ENCODE measurements at places on chromosomes 1 and 21. TPM values are rescaled to one million over a fixed set of nuclear protein-coding genes. Genes with fewer than 3 reads are reported as not detected.

- no peaks in the 10 kb centered on the region for H3K27me3 ChIP-seq
- H3K36me3 ChIP-seq, result peaks cover 57% of the 10 kb centered on the region
- no peaks in the 10 kb centered on the region for H3K4me1 ChIP-seq
Observed at GRCh38 chr1:6694121-6694713, 7.4 kb downstream of the DNAJC11 start.

GRCh38 chr1:193685986-193686385 lies 499.6 kb upstream of the B3GALT2 start:
- no peaks in the 10 kb centered on the region for H3K36me3 ChIP-seq
- no peaks in the 10 kb centered on the region for H3K27me3 ChIP-seq
- no peak for DNase-seq
- no peak overlapping the region for H3K4me3 ChIP-seq
- H3K27ac ChIP-seq, result no peak overlapping the region
- H3K4me1 ChIP-seq, result no peaks in the 10 kb centered on the region

DNA sequence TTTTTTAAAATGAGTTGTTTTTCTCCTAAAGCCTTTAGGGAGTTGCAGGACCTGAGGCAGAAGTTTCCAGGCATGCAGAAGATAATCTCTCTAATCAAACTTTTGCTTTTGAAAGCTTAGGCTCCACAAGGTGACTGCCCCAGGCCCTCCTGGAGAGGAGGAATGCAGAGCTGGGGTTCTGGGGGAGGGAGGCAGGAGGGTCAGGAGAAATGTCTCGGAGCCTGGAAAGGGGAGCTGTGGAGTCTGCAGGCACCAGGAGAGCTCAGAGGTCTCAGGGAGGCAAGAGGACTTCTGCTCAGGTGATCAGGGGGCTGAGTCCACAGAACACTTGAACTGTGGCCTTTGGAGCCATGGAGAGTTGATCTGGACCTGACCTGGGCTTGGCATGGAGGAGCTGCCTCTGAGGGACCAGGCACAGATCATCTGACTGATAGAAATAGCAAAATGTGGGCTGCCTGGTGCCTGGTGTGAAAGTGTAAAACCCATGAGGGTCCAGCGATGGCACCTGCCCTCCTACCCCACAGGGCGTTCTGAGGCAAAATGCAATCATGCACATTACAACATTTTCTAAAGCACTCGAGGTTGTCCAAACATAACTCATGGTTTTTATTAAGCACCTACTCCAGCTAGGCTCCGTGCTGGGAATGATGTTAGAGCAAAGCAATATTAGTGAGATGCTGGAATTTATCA lies 10.0 kb upstream of the ABCG1 start:
- DNase-seq, result no peak
- peaks cover 4% of the 10 kb centered on the region for H3K27me3 ChIP-seq
- H3K4me1 ChIP-seq, result no peaks in the 10 kb centered on the region
- H3K27ac ChIP-seq, result no peak overlapping the region

The ZNF648 gene
- 0.27 TPM for total RNA-seq

GRCh38 chr1:18174037-18174436 lies 66.4 kb downstream of the IGSF21 start:
- peaks cover 30% of the 10 kb centered on the region for H3K27me3 ChIP-seq
- DNase-seq, result no peak
- no peak overlapping the region for H3K27ac ChIP-seq

GRCh38 chr1:226772446-226773139 lies 33.5 kb upstream of the ITPKB start:
- peaks cover 24% of the 10 kb centered on the region for H3K27me3 ChIP-seq
- H3K27ac ChIP-seq, result no peak overlapping the region
- no peaks in the 10 kb centered on the region for H3K4me1 ChIP-seq
- H3K36me3 ChIP-seq, result no peaks in the 10 kb centered on the region
- no peak for DNase-seq

GRCh38 chr1:183144752-183145151 lies 41.3 kb upstream of the LAMC2 start:
- no peaks in the 10 kb centered on the region for H3K27me3 ChIP-seq
- H3K4me1 ChIP-seq, result no peaks in the 10 kb centered on the region
- H3K27ac ChIP-seq, result no peak overlapping the region
- DNase-seq, result no peak
- no peaks in the 10 kb centered on the region for H3K36me3 ChIP-seq

DNA sequence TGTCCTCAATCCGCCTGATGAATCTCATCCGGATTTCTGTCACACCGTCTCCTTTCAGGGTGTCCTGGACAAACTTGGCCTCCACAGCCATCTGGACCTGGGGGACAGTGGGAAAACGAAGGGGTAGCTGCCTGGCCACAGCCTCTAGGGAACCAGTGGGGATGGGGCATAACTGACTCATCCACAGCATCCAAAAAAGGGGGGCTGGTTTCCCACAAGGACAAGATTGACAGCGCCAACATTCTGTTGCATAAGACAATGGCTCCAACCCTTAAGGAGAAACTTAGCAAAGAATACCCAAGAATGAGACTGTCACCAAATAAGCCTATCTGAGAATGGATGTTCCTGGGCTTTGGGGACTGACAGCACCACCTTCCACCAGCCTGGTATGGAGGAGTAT lies 12.1 kb downstream of the TRAPPC3 start:
- H3K4me1 ChIP-seq, result peaks cover 5% of the 10 kb centered on the region
- no peaks in the 10 kb centered on the region for H3K27me3 ChIP-seq
- DNase-seq, result no peak
- no peak overlapping the region for H3K4me3 ChIP-seq
- no peak overlapping the region for H3K27ac ChIP-seq

- H3K4me3 ChIP-seq, result no peak overlapping the region
- no peak overlapping the region for H3K27ac ChIP-seq
- H3K36me3 ChIP-seq, result no peaks in the 10 kb centered on the region
- H3K4me1 ChIP-seq, result peaks cover 3% of the 10 kb centered on the region
- DNase-seq, result no peak
Observed at GRCh38 chr21:36796070-36796469, 97.2 kb downstream of the SIM2 start.

DNA sequence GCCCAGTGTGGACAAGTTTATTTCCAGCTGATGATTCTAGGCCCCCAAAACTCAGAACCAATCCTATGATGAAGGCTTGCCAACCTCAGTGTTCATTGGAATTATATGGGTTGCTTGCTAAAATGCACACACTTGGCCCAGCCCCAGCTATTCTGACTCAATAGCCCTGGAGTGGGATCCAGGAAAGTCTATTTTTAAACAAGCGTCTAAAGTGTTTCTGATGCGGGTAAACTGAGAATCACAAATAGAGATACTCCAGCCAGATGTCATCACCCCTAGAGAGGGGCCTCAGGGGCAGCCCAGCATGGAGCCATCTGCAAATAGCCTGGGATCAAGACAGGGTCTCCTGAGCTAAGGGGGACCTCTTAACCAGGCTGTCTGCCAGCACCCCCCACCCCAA lies 46.0 kb downstream of the PKP1 start:
- H3K4me1 ChIP-seq, result no peaks in the 10 kb centered on the region
- no peak overlapping the region for H3K27ac ChIP-seq
- H3K4me3 ChIP-seq, result no peak overlapping the region
- peaks cover 67% of the 10 kb centered on the region for H3K27me3 ChIP-seq
- no peaks in the 10 kb centered on the region for H3K36me3 ChIP-seq
- DNase-seq, result no peak

DNA sequence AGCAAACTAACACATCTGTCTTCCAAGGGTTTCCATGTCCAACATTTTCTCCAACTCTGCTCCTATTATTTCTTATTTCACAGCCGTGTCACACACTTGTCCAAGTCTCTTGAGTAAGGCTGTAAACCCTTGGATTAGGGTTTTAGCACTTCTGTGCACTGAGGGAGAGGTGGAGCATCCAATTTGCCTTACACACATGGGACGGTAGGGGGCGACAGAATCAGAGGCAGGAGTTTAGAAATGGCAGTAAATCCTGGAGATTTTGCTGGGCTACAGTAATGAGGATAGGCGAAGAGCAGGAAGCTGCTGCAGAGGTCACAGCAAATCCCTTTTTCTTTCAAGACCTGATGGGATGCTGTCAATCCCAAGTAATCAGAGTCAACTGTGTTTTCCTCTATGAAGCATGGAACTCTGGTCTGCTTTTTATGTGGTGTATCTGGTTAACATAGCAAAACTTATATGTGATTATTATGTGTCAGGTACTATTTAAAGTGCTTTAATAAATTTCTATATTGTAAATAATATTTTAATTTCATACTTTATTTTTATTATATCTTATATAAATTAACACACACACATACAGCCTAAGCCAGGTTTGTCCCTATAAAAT lies 15.4 kb upstream of the LCE5A start:
- no peak overlapping the region for H3K4me3 ChIP-seq
- DNase-seq, result peak; percentile 43
- peaks cover 7% of the 10 kb centered on the region for H3K27me3 ChIP-seq
- H3K36me3 ChIP-seq, result no peaks in the 10 kb centered on the region
- H3K27ac ChIP-seq, result no peak overlapping the region

The RXFP4 gene
- total RNA-seq, result not detected

GRCh38 chr1:11158291-11158690 lies 30.9 kb upstream of the ANGPTL7 start:
- no peak for DNase-seq
- no peak overlapping the region for H3K27ac ChIP-seq
- H3K36me3 ChIP-seq, result peaks cover 63% of the 10 kb centered on the region
- H3K27me3 ChIP-seq, result no peaks in the 10 kb centered on the region
- no peak overlapping the region for H3K4me3 ChIP-seq

The RGS13 gene
- not detected for total RNA-seq

GRCh38 chr1:172342584-172343239 lies 77.8 kb upstream of the C1orf105 start:
- no peaks in the 10 kb centered on the region for H3K27me3 ChIP-seq
- no peak overlapping the region for H3K27ac ChIP-seq
- no peak overlapping the region for H3K4me3 ChIP-seq
- no peak for DNase-seq
- H3K4me1 ChIP-seq, result no peaks in the 10 kb centered on the region
